Stimulated activated CD8-positive, alpha-beta memory T cell treated with anti-CD3 and anti-CD28 coated beads, Interleukin-4, amount 100 ng/mL, for 4 hours (primary cell): ENCODE measurements at places on chromosomes 6 and 20.

DNA sequence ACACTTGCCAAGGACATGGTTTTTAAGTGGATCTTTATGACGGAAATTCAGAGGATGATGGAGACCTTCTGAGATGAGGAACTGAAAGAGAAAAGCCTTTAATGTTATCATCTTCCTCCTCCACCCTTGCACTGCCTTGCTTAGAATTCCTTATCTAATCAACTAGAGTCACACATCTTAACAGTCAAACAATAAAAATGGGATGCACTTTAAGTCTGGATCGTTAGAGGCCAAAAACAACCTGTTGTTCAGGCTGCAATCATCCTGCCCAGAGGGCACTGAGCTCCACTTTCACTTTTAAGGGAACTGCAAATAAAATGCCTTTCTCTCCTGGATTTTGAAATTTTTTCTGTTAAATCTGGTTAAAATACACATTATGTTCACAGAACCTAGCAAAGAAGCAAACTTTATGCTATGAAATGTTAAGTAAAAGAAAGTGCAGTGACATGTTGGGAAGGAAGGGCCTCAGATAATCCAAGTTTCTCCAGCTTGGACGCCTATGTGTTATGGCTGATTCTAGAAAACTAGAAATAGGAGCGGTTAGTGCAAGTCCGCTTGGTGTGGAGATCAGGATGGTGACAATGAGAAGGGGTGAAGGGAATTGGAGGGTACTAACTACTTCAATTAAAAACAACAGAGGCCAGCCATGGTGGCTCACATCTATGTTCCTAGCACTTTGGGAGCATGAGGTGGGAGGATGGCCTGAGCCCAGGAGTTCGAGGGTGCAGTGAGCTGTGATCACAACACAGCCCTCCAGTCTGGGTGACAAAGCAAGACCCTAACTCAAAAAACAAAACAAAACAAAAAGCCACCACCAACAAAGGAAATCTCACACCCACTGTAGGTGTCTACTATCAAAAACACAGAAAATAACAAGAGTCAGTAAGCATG is 66.4 kb upstream of the KIF13A start:
- DNase-seq = no peak

DNA sequence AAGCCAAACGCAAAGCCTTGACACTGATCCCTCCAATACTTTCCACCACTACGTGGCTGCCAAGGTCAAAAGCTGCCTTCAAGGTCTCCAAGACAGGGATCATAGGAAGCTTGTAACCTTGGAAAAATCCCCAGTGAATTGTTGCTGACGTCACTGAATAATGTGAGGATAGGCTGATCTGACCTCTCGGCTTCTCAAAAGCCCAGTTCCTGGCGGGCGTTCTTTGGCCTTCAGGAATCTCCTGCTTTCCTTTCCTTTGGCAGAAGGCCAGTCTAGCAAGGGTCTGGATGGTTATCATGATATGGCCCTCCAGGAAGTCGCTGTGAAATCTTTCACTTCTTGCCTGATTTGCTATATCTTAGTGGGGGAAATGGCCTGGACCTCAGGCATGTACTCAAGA is 61.4 kb upstream of the TNFAIP3 start:
- no peak for DNase-seq

GRCh38 chr20:63115651-63116411 is 100.1 kb downstream of the YTHDF1 start:
- DNase-seq = no peak

DNA sequence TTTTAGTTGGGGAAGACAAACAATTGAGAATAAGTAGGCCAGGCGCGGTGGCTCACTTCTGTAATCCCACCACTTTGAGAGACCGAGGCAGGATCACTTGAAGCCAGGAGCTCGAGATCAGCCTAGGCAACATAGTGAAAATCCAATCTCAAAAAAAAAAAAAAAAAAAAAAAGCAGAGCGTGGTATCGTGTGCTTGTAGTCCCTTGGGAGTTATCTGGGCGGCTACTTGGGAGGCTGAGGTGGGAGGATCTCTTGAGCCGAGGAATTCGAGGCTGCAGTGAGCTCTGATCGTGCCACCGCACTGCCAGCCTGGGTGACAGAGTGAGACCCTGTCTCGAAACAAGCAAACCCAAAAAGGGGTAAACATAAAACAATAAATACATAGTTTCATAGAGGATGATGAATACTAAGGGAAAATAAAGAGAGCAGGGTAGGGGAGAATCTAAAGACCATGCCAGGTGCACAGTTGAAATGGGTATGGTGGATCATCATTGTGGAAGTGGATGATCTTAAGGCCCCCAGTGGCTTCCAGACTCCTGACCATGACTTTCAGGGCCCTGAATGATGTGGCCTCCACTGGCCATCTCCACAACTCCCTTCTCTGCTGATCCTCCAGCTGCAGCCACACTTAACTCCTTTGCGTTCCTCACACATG is 947 bp downstream of the POFUT1 start:
- no peak for DNase-seq

GRCh38 chr20:32451340-32451681 is 93.2 kb downstream of the ASXL1 start:
- DNase-seq = no peak

DNA sequence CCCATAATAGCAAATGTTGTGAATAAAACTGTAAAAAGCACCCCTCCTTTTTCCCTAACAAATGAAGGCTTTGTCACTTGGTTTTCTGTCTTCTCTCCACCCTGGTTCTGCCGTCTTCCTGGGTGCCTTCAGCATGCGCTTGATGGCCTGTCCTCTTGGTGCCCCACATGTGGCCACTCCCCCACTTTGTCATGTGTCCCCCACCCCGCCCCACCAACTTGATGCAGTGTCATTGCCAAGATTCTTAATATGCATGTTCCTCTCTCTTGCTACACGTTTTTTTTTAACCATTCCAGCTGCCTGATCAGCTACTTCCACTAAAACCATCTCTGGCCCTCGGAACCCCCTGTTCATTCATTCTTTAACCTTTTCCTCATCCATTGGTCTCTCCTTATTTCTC is 340.3 kb downstream of the QKI start:
- no peak for DNase-seq

- DNase-seq = no peak
Measured at GRCh38 chr6:114936080-114936479, 593.3 kb upstream of the HS3ST5 start.

DNA sequence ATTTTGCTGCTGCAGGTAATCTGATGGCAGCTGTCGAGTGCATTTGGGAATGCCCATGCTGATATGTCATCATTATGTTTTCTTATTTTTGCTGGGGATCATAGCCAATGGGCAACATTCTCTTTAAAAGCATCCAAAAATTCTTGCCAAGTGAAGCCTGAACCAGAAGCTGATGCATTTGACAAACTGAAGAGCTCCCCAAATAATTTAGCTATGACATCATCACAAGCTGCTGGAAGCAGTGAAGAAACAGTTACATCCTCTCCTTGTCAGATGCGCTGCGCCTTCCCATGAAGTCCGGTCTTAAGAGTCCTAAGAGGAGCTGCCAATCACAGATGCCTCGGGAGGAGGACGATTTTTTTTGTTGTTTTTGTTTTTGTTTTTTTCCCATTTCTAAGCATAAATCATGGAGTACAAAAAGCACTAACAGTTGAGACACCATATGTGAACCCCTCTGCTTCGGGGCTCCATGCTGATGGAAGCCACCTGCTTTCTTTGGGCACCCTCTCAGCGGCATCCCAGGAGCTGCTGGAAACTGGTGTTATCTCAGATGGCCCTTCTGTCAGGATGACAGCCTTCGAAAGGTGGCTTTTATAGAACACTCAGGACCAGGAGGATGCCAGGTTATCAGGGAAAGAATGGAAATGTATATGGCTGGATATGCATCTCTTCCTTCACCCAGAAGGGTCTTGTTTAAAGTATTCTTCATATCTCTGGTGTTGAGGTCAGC is 56.1 kb upstream of the FOXQ1 start:
- no peak for DNase-seq

DNA sequence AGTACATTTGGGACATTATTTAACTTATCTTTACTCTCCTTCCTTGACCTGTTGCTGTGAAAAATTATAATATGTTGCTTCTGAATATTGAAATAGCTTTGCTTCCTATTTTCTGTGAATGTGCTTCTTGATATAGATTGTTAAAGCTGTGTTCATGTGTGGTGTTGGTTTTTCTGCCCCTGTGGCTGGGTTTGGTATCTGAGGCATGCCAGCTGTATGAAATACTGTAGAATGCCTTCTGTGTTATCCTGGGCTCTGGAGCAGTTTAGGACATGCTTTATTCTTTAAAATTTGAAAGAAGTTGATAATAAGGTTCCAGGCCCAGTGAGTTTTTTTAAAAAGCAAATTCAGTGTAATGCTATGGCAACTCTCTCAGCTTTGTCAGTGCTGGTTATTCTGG is 71.7 kb downstream of the HIVEP1 start:
- no peak for DNase-seq

DNA sequence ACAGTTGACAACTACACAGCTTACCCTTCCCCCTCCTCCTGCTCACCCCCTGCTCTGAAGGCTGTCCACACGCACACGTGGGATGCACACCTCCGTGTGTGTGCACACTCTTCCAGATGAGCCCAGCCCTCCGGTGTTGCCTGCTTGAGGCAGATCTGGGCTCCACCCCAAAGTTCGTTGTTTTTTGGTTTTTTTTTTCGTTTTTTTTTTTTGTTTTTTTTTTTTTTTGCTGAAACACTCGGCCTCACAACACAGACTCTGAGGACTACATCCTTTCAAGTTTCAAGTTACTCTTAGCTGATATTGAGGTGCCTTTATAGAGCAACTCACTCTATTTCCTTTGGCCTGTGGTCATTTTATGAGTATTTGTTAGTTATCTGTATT is 88.2 kb downstream of the RREB1 start:
- no peak for DNase-seq

DNA sequence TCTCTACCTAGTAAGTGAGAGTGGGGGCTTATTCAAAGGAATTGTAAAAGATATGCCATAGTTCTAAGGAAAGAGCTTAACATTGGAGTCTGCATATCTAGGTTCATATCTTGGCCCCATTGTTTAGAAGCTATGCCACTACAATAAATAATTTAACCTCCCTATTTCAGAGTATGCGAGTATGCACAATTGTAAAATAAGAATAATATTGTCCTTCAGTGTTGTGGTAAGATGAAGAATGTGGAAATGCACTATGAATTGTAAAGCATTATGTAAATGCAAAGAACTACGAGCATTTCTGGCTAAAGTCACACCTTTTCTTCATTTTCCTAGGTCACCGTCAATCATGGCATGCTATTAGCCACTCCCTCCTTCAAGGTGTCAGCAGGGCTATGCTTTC is 16.1 kb upstream of the ZNF165 start:
- no peak for DNase-seq

- DNase-seq = no peak
Measured at GRCh38 chr6:158660333-158660754, 10.5 kb downstream of the SYTL3 start.

DNA sequence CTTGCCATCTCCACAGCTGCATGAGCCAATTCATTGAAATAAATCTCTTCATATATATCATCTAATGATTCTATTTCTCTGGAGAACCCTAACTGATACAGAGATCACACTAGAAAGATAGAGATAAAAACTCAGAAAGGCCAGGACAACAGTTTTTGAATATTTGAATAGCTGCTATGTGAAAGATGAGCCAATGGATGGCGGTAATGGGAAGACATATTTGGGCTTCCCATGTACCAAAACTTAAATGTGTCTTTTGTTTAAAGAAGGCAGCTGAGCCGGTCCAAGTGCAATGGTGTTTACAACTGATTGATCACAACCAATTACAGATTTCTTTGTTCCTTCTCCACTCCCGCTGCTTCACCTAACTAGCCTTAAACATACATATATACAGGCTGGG is 35.1 kb downstream of the SGK1 start:
- no peak for DNase-seq

DNA sequence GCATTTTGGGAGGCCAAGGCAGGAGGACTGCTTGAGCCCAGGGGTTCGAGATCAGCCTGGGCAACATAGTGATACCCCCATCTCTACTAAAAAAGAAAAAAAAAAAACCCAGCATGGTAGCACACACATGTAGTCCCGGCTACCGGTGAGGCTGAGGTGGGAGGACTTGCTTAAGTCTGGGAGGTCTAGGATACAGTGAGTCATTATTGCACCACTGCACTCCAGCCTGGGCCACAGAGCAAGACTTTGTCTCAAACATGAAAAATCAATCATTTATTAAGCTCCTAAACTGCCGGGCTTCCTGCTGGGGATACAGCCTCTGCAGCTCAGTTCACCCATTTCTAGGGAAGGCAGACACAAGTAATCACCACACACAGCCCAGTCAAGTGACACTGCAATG is 7.3 kb upstream of the USP45 start:
- DNase-seq = no peak

DNA sequence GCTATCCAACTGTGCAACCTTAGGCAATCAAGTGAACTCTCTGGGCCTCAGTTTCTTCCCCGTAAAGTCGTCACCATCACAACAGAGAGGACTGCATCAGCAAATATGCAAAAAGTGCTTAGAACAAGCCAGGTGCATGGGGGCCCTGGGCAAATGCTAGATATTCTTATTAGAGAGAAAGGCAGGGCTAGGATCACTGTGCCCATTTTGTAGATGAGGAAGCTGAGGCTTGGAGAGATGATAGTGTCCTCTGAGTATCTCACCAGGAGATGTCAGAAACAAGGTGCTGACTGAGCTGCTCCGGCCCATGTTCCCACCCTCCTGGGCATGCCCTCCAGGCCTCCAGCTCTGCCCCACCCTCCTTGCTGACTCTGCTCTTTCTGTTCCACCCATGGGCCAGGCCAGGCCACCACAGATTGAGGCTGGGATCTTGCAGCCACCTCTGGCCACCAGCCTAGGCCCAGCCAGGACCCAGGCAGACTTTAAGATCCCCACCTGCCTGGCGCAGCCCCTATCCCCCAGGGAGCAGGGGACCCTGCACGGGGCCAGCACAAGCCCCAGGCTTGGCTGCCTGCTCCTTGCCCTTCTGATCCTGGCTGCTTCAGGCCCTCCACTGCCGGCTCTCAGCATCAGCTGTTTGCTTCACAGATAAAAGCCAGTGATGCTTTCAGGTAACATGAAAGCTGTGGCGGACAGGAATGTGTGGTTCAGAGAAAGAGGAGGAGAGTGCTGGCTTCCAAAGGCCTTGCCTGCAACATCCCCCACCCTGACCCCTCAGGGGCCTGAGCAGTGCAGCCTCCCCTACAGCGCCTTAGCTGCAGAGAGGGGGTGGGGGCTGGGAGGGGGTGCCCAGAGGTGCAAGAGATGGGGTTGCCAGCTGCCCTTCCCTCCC is 47.6 kb downstream of the GRM4 start:
- DNase-seq = no peak

- no peak for DNase-seq
Measured at GRCh38 chr6:6997263-6998193, 110.2 kb upstream of the RREB1 start.

DNA sequence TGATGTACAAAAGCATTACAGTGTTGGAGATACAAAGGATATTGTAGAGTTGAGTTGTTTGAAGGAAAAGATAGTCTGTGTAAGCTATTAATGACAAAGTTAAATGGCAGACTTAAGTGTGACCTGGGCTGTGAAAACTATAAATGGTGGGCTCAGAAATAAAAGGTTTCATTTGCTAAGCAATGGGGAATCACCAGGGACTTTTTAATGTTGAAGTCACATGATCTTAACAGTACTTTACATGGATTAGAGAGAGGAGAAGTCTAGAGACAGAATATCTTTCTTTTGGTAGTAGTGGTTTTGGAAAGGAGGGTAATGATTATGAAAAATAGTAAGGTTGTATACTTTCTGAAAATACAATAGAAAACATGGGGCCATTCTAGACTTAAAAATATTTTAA is 67.1 kb downstream of the SCAF8 start:
- no peak for DNase-seq

GRCh38 chr6:148996815-148997214 is 250.0 kb downstream of the UST start:
- DNase-seq = no peak
